ENCODE measurements at places on chromosomes 5 and 9.

- DNase-seq = no peak
Observed at GRCh38 chr5:88502179-88503040, 233.8 kb upstream of the TMEM161B start.

DNA sequence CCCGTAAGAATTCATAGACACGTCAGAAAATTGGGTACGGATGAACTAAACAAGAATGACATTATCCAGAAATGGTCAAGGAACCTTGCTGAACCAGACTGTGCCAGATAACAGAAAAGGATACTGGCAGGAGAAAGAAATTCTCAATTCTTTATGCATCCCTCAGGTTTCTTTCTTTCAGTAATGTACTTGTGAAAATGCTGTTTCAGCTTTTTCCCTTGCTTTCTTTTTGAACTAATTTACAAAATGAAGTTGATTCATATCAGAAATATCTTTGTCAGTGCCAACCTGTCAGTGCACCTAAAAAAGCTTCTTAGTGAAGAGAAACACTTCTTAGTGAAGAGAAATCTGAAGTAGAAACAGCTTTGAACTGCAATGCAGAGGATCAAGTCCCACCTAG lies 643.6 kb upstream of the RORB start:
- no peak for DNase-seq

DNA sequence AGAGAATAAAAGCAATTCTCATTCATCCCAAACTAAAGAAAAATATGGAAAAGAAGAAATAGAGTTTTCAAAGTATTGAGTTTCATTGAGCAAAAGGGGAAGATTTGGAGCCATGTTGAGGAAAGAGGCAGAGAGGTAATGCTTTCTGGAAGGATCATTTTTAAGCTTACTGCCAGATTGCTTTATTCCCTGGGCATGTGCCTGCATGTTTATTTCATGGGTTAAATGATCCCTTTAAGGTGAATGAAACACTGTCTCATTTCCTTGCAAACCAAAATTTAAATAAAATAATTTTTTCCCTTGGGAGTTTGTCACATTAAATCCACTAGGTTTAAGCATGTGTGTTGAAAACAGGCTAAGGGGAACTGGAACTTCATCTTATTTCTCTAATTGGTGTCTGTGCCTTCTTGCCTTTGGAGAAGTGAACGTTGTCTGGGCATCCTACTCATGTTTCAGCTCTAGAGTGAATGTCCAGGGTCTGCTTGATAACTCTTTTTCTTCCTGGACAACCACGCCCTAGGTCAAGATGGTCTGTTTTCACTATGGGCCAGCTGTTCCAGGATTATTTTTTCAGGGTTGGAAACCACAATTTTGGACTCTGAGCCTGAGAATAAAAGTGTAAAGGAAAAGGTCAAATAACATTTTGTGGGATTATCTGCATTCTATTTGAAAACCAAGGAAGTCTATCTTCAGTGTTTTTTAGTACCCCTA lies 114.1 kb upstream of the ELL2 start:
- no peak for DNase-seq

DNA sequence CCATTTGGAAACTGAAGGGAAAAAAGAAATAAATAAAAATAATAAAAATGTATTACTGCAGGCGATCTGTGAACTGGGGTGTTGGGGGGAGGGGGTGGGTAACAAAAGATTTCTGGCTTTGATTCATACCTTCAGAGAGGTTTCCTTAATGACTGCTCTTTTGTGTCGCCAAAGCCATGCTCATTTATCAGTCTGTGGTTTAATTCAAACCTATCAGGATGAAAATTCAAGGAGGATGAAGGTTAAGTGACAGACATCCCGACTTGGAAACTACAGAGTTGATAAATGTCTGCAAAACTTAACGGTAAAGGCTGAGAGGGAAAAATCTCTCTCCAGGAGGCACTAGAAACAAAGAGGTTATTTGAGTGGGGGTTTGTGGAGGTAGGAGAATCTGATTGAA lies 278.2 kb downstream of the PSAT1 start:
- DNase-seq = no peak

DNA sequence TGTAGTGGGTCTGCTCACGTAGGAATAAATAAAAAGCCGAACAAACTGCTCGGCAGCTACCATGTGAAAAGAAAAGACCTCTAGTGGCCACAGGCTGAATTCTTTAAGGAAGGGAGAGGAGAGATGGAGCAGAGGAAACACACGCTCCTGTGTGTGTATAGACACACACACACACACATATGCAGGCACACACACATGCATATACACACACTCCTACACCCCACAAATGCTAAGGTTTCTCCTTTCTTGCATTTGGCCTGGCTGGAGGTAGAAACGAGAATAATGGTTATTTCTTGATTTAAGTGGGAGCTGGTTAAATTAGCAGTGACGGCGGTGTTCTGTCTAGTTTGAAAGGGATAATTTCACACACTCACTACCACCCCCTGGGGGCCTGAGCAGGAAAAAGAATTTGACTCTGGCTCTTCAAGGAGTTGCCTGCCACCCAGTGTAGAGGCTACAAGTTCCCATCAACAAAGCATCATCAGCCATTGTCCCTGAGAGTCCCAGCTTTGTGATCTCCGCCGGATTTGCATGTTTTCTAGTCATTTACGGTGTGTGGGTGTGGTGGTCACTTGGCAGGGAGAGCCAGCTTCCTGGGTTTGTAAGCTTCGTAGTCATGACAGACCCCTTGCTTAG lies at the start of gene INSYN2B:
INSYN2B (minus strand) TSS at position 78 of the 636 bp plus-strand sequence. CDS start 96,597 bp downstream, outside the sequence.
- DNase-seq = peak; percentile 15

- peak; percentile 60 for DNase-seq
Observed at GRCh38 chr5:91311697-91312501, 71.2 kb downstream of the ARRDC3 start.
